Mucosa of gallbladder (tissue), 1 donor: ENCODE measurements at places on chromosomes 3 and 15. TPM values are rescaled to one million over a fixed set of nuclear protein-coding genes. Genes with fewer than 3 reads are reported as not detected.
A peak's percentile ranks its signal among the peaks of the same experiment; 100 is the strongest.

- peak; percentile 30 for DNase-seq
These were observed 15.6 kb upstream of the TLE3 start for GRCh38 chr15:70113304-70113700.

- DNase-seq, result no peak
These were observed 1.0 kb downstream of the TMCC1 start for GRCh38 chr3:129892486-129892856.

DNA sequence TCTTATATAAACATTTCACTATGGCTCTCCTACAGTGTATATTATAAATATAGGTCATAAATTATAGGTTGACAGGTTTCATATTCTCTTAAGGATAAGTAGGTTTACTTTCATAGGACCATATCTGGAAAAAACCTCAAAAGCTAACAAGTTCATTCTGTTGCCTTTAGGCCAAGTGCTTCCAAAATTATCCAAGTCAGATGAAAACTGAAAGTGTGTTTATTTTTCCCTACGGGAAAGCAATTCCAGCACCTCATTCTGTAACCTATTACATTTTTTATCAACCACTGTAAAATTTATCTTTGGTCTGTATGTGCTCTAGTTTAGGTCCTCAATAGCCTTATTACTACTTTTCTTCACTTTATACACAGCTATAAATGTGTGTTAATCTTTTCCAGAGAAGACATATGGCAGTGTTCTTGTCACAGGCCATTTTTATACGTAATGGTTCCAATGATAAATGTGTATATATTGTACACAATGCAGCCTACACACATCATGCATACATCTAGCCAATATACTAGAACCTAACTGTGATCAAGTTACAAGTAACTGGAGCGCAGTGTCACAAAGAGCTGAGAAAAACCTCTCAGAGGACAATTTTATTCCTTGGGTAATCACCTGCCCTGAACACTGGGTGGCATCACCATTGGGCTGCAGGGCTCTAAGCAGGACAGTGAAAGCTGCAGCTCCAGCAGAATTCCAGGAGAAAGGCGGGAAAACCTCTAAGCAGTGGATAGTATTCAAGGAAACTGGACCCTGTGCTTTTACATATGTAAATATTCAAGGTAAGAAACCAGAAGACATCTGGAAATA is 251.3 kb downstream of the CTNNB1 start:
- no peak for DNase-seq

- no peak for DNase-seq
These were observed 32.2 kb downstream of the ATP13A4 start for GRCh38 chr3:193522473-193522872.

DNA sequence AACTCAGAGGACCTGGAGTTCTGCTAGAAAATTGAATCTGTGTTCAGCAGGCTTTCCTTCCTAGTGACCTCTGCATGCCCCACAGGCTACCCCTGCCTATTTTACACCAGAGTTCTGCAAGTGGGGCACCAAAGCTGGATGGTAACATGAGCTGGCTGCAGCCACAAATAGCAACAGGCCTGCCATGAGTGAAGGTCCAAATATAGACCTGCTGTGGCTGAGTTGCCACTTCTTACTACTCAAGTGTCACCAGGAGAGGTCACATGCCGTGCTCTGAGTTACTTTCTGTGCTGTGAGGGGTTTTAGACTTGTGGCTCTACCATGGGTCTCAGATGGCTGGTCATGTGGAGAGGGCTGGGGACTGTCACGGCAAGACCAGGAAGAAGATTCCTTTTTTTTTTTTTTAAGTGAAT is at the start of gene FSD2:
FSD2 (minus strand) TSS at position 76 of the 413 bp plus-strand sequence. CDS start 18,679 bp downstream, outside the sequence.
- DNase-seq, result no peak

GRCh38 chr15:58070801-58071418 is 5.4 kb upstream of the ALDH1A2 start:
- peak; percentile 47 for DNase-seq

DNA sequence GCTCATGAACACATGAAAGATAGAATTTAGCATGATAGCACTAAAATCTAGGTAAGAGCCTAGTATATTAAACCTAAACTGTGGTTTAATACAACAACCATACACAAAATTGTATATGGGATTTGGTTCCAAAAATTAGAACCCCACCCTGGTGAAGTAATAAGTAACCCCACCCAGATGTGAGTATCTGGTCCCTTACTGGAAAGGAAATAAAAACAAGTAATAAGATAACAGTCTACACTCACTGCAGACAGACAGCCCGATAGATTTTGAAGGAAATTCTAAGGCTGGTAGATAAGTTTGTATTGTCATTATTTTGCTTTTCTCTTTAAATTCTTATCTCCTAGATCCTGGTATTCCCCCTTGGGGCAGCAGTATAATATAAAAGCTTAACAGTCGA is 184.9 kb downstream of the ZBTB20 start:
- no peak for DNase-seq

GRCh38 chr3:525415-525814 is 328.9 kb downstream of the CHL1 start:
- no peak for DNase-seq

GRCh38 chr3:179732661-179733348 is 80.0 kb downstream of the USP13 start:
- DNase-seq, result no peak

DNA sequence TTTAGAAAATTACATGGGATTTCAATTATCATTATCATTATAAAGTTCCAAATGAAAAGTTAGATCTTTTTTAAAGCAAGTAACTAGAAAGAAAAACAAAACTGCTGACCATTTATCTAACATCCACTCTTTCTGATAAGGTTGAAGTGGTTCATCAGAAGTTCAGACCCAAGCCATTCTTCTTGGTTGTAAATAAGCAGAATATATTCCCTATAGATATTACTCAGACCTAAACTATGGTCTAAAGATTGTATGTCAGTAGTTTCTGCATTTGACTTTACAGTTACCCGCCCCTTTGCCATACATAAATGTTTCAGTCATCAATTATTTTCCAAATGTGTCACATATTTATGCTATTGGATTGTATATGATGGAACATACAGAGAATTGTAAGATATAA is 136.7 kb downstream of the PLOD2 start:
- no peak for DNase-seq

DNA sequence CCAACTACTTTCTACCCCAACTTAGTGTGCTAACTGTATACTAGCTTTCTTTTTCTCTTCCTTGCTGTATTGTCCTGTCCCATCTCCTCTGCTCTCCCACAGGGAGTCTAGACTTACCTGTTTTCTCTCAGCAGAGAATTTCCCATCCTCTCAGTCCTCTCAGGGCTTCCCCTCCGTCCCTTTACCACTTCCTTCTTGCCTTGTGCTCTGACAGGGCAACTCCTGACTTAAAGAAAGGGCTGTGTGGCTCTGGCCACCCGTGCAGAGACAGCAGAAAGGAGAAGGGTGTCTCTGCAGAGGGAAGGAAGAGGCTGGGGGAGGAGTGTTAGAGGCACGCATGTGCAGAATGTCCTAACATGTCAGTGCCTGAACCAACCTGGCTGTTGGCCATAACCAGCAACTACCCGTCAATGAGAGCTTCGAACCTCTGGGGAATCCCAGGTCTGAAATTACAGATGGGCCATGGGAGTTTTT is at the start of gene GCSAM:
GCSAM (minus strand) TSS at position 274 of the 474 bp plus-strand sequence; CDS start at position 146, 128 bp downstream.
- peak; percentile 37 for DNase-seq

The SLC12A1 gene
- total RNA-seq, result not detected

The RAB7A gene
- total RNA-seq, result 194 TPM

The MYEF2 gene
- 41.1 TPM for total RNA-seq

The NANOGP8 gene
- 0.46 TPM for total RNA-seq

The MAN2A2 gene
- total RNA-seq, result 95.4 TPM

The TTLL13 gene
- 0.32 TPM for total RNA-seq

The POU1F1 gene
- not detected for total RNA-seq

The ARHGAP11A gene
- 4.1 TPM for total RNA-seq

The ATP13A5 gene
- 0.86 TPM for total RNA-seq

The ALDH1A3 gene
- total RNA-seq, result 2.1 TPM

The MB21D2 gene
- total RNA-seq, result 8.7 TPM

The TRPM1 gene
- total RNA-seq, result not detected
